ENCODE measurements at places on chromosomes 5 and 9.

DNA sequence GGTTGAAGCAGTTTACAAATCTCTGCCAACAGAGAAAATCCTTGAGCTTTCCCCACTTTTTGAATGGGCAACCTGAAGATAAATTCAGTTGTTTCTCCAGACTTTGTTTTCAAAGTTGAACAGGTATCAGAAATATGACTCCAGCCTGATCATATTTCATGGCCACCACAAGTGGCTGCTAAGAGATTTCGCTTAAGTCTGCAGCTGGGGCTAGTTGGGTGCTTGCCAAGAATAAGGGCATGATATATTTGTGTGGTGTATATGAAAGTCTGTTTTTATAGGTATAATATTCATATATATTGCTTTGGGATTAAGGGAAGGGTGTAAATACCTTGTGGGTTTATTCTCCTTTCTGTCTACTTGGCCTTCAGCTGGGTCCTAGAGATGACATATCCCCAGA lies 168.4 kb upstream of the GDNF start:
- no peak for DNase-seq

- no peak for DNase-seq
Observed at GRCh38 chr5:14946815-14947620, 75.4 kb upstream of the ANKH start.

DNA sequence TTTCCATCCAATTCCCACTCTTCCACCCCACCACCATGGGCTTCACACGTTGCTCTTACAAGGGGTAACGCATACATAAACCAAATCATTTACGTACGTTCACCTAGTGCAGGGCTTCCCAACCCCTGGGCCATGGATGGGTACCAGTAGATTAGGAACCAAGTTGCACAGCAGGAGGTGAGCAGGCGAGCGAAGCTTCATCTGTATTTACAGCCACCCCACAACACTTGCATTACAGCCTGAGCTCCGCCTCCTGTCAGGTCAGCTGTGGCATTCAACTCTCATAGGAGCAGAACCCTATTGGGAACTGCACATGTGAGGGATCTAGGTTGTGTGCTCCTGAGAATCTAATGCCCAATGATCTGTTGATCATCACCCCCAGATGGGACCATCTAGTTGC lies 82.3 kb downstream of the CEMIP2 start:
- DNase-seq = no peak

GRCh38 chr9:3241290-3241689 lies 284.5 kb downstream of the RFX3 start:
- no peak for DNase-seq
